Bone marrow (tissue), 2 donors: ENCODE measurements at places on chromosomes 6 and 20.
A peak's percentile ranks its signal among the peaks of the same experiment; 100 is the strongest.

DNA sequence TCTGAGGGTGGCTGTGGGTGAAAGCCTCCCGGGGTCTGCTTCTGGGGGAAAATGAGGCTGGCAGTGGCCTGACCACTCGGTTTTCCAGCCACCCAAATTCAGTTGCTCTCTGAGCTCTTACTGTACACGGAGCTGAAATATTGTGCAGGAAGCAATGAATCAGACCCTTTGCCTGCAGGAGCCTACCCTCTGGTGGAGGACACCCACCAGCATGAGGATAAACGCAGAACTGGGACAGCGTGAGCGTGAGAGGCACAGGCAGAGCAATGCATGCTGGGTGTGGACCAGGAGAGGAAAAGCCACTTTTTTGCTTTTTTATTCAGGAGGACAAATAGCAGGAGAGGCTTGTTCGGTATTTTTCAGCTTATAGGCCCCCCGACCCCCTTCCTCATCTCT, 298.0 kb downstream of the QKI start:
- DNase-seq = no peak

GRCh38 chr20:60113024-60113724, 155.0 kb downstream of the CDH26 start:
- DNase-seq = no peak

DNA sequence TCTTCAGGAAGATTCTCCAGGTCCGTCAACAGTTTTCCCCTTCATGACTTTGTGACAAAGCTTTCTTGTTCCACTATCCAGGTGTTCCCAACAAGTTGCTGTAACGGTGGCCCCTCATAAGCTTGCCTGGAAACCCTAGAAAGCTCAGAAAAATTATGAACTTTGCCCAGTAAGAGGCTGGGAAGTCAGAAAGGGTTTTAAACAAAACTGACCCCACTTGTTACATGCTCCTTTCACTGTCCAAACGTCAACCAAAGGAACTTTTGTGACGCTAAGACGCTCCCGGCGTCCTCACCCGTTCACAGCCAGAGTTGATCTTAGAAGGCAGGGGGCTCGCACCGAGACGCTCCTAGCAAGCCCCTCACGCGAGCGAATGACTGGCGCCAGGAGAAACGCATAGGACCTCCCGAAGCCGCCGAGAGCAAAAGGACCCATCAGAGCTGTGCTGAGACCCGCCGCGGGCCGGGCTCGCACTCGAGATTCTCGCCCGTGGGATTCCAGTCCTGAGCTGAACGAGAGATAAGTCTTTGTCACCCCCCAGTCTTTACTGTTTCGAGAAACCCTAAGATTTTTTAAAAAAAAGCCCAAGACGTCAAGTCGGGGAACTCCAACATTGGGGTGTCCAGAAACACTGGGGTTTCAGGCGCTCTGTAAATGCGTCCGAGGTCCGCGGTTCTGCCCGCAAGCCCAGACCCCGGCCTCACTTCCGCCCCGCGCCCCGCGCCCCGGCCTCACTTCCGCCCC, 544 bp upstream of the ACAT2 start:
- DNase-seq = peak; percentile 35

GRCh38 chr6:158629367-158630221, 14.9 kb downstream of the DYNLT1 start:
- DNase-seq = no peak

DNA sequence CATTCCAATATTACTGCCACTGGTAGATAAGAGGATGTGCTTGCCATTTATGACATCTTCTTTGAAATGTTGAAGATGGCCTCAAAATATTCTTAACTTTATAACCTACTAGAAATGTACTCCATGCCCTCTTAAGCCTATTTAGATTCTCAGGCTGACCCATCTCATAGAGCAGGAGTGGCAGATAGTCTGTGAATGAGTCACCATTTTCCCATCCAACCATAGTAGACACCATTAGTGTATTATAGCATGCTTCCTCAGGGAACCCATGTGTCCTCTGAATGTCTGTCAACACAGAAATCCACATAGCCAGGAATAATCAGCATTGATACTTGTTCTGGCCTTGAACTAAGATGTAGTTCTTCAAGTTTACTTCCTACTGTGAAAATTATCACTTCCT, 150.2 kb downstream of the IMPG1 start:
- no peak for DNase-seq

- peak; percentile 61 for DNase-seq
Observed at GRCh38 chr20:53926428-53927028, 143.9 kb downstream of the BCAS1 start.

DNA sequence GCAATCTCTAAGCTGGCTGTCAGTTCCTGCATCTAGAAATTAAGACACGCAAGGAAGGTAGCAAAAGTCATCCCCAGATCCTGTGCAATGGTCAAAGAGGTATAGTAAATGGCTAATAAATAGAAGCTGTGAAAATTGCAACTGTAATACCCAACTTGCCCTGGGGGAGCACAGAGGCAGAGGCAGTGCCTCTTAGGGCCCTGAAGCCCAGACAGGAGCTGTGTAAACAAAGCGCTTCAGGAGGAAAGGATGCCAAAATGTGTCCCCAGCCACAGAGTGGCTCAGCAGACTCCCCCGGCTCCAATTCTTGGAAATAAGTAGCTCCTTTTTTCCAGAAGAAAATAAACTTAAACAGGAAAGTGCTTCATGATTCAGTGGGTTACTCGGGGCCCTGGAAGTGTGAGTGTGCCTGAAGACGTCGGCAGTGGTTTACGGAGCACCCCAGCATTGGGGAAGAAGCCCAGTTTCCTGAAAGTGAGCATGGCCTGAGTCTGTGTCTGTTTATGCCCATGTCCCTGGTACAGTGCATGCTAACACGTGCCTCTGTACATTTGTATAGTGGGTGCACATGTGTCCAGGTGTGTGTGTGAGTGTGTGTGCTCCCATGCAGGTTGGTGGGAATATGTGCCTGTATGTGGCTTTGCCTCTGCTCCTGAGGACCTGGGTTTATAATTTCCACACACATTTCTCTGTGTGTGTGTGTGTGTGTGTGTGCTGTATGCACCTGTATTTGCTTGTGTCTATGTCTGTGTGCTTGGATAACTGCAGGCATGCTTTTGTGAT, 246.7 kb downstream of the MAFB start:
- no peak for DNase-seq

DNA sequence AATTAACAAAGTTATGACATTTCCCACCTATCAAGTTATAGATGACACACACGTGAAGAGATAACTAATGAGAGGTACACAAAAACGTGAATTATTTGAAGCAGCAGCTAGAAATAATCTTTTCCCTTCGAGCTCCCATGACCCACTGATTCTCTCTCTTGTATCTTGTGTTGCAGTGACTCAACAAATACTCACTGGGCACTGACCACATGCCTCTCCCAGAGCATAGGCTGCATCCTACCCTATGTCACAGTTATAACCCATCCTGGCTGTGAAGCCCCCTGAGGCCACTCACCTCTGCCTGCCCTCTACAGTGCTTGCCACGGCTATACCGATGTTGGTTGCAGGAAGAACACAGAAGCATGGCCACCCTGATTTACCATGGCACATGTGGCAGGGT, 91.8 kb downstream of the INSM1 start:
- DNase-seq = no peak

DNA sequence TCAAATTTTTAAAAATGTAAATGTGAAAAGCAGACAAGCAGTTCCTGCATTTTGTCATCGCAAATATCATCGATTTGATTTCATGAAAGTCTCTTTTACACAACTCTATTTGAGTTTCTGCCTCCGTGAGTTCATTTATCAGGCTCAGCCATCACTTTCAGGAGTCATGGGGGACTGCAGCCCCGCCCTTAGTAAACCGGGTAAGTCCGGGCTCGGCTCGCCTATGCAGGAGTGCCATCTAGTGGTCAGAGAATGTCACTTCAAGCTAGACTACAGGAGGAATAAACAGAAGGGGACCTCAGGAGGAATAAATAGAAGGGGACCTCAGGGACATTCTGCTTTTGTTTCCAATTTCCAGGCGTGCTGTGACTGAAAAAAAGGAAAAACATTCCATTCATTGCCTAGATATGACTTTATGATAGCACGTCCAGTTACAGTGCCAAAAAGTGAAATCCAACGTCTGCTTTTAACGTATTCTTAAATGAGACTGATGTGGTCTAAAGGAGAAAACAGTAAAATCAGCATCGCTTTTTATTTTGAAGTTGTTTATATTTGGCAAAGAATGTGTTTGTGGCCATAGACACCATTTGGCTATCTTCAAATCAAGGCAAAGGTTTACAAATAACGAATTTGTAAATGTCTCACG, 333.9 kb downstream of the HACE1 start:
- peak; percentile 76 for DNase-seq

DNA sequence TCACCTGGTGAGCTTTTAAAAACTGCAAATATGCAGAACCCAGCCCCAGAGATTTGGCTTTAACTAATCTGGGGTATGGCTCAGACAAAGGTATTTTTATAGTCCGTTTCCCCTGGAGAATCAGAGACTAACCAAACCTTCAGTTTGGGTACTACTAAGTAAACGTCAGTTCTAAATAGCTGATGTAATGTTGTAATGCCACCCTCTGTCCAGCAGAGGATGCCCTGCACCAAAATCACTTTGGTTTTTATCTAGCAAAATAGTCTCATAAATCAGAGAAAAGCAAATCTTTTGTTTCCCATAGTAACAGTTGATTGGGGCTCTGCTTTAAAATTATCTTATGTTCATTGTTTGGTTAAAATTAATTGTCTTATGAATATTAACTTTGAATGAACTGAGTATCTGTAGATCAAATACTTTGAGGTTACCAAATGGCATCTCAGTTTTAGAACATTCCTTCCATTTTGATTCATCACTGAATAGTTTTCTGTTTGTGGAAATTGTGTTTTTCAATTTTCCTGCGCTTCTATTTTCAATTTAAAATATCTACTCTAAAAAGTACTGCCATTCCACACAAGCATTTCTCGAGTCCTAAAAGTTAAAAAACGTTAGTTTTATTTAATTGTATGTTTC, 278.3 kb upstream of the PLCB4 start:
- DNase-seq = no peak

DNA sequence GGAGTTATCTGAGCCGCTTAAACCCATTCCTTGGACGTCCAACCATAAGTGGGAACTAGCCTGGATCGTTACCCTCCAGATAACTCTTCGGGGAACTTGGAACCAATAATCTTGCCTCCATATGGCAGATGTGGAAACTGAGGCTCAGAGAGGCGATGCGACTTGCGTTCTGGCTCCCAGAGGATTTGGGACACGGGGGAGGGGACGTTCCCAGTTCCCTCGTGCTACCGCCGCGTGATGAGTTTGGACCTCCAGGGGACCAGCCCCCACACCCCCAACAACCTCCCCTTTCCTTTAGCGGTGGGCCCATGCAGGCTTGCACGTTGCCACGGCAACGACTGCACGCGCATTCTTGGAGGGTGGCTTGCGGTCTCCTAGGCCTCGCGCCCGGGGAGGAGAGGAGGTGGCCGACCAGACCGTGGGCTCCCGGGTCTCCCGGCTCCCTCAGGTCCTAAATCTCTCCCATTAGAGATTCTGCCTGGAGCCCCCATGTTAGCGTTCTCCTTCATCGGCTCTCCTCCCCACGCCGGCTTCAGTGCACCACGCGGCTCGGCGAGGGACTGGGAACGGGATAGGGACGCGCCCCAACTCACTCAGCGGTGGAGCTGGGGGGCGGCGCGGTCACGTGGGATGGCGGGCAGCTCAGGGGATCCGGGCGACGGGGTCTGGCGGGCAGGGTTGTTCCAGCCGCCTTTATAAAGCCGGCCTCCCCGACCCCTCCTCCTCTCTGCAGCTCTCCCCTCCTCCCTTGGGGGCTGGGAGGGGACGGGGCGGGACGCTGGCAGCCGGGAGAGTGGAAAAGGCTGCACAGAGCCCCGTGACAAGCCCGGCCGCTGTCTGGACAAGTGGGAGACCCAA, at the start of gene PLTP:
PLTP (minus strand) TSS at position 670 of the 858 bp plus-strand sequence. CDS start 703 bp downstream, outside the sequence.
- DNase-seq = no peak

DNA sequence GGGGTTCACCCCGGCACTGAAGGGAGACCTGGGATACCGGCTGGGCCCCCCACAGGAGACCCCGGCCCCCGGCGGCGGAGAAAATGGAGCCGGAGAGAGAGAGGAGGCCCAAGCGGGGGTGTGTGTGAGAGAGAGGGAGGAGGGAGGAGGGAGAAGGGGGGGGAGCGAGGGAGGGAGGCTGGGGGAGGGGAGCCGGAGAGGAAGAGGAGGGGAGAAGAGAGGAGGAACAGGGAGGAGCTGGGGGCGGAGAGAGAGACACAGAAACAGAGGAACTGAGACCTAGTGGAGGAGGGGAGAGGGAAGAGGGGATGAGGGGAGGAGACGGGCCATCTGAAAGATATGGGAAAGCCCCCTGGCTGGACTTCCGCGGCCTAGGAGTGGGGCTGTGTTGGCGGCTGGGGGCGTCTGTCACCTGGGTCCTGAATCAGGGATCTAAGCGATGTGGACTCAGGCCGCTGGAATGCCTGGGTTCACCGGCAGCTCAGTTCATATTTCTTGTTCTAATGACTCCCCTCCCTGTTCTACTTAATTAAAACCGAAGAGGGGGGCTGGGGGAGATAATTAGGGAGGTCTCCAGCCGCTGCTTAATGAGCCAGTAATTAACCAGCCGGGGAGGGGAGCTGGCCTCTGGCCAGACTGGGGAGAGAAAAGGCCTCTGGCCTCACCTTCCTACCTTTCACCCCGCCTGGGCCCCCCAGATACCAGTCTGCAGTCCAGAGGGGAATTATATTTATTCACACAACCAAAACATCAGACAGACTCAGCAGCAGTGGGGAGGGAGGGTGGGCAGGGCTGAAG, at the start of gene PBX2:
PBX2 (minus strand) TSS at position 149 of the 798 bp plus-strand sequence. CDS start 287 bp downstream, outside the sequence.
- DNase-seq = peak; percentile 59

GRCh38 chr6:108714101-108714765, 134.0 kb upstream of the ARMC2 start:
- DNase-seq = no peak

- no peak for DNase-seq
Observed at GRCh38 chr6:138546733-138547185, 47.5 kb upstream of the NHSL1 start.
